ENCODE measurements at places on chromosomes 1 and 21.

GRCh38 chr1:26677306-26678115 is 18.3 kb upstream of the ARID1A start:
- DNase-seq: peak; percentile 32

DNA sequence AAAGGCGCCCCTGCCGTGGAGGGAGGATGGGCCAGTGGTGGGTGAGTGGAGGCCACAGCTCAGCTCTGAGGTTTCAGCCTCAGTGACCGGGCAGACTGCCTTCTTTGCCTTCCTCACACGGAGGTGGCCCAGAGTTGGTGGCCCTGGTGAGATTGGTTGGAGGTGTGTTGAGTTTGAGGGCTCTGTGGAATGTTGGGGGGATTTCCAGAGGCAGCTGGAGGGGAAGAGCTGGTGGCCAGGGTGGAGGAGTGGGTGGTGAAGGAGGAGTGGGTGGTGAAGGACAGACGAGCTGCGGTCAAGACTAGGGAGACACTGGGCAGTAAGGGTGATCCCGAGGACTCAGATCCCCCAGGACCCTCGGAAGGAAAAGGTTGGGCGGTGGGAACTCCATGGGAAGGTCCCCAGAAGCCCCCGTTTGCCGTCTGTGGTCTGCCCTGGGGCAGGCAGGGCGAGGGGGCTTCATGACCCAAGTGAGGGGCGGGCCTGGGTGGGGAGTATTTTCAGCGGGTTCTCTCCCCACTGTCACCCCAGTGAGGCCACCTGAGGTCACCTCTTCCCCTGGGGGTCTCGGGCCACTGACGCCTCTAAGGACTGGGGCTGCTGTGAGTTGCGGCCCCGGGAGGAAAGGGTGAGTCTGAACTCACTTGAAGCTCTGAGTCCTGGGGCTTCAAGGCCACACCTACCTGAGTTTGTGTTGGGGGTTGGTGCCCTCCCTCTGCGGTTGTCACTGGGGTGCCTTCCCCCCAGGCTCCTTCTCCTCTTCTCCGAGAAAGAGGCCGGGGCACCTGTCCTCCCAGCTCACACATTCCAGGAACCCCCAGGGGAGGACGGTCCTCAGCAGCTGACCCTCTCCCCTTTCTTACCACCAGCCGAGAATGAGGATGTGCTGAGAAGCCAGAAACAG is 22.7 kb upstream of the PIK3CD start:
- DNase-seq: no peak

DNA sequence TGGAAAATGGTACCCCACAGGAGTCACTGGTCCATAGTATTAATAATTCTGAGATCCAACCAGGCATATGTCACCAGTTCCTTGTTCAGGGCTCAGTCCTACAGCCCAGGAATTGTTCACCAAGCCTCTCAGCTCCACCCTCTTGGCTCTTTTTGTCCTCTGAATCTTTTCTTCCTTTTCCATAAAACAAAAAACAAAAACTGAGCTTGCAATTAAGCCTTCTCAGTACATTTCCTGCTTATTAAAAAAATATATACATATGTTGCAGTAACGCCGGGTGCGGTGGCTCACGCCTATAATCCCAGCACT is 23.4 kb upstream of the KIF1B start:
- DNase-seq: no peak

- DNase-seq: no peak
Observed at GRCh38 chr1:18635891-18636595, 5.4 kb downstream of the PAX7 start.

GRCh38 chr1:171730052-171730451 is 11.8 kb downstream of the VAMP4 start:
- no peak for DNase-seq

DNA sequence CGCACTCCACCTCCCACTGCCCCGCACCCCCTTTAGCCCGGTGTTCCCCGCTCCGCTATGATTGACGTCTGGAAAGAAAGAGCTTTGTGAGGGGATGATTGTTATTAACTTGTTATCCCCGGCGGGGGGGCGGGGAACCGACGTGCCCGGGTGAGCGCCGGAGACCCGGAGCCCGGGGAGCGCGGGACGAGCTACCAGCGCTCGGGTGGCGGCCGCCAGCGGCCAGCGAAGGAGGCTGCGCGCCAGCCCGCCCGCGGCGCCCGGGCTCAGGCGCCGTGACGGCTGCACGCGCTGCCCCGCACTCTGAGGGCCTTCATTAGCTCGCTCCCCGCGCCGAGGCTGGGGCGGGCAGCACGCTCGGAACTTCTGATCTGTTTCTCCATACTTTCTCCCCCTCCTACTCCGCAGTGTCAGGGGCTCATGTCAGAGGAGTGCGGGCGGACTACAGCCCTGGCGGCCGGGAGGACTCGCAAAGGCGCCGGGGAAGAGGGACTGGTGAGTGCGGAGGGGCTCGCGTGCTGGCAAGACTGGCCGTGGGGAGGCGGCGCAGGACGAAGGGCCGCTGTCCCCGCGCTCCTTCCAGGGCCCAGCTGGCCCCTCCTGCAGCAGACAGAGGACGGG is 2.1 kb downstream of the LHX8 start:
- no peak for DNase-seq

DNA sequence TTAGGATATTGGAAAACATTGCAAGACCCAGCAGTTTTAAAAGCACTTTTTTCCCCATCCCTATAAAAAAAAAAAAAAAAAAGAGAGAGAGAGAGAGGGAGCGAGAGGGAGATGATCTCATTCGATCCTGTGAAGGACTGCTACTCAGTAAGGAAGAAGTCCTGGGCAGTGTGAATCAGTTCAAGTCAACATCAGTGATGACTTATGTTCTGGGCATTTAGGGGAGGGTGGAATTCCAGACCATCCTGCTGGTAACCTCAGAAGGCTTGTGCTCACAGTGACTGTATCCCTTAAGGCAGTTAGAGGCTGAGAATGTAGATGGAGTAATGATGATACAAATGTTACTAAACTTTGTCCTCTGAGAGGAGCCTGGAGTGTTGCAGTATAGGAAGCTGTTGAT is 151.4 kb downstream of the TGFB2 start:
- no peak for DNase-seq

- no peak for DNase-seq
Observed at GRCh38 chr1:213067352-213067751, 16.3 kb downstream of the RPS6KC1 start.

DNA sequence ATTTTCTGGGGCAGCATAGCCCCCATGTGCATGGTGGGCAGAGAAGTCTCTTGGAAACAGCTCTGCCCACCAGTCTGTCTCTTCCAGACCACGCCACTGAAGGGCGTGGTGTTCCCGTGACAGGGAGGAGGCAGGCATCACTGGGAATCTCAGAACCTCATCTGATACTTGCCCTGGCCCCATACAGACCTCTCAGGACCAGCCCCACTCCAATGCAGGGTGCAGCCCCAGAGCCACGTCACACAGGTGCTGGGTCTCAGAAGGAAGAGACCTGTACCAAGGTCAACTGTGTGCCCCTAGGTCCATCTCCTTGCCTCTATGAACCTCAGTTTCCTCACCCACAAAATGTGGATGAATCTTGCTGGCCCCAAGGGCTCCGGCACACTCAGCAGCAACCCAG is 7.3 kb downstream of the RAP1GAP start:
- no peak for DNase-seq

- no peak for DNase-seq
Observed at GRCh38 chr21:42465803-42466127, 30.3 kb downstream of the RSPH1 start.

DNA sequence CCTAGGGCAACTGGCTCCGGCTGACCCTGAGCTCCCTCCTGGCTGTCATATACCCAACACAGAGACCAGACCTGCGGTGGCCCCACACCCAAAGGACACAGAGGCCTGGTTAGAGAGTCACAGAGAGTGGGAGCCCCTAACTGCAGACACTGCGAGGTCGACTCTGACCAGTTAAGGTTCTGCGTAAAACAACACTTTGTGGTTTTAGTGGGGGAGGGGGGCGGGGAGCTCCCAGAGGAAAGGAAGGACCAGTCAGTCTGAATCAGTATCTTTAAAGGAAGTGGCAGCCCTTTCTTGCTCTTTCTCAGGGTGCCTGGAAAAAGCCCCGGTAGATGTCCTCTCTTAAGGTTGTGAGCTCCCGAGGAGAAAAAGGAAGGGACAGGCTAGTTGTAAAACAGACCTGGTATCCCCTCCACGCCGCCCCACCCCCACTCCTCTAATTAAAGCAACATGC is 2.4 kb downstream of the SSBP3 start:
- DNase-seq: no peak

DNA sequence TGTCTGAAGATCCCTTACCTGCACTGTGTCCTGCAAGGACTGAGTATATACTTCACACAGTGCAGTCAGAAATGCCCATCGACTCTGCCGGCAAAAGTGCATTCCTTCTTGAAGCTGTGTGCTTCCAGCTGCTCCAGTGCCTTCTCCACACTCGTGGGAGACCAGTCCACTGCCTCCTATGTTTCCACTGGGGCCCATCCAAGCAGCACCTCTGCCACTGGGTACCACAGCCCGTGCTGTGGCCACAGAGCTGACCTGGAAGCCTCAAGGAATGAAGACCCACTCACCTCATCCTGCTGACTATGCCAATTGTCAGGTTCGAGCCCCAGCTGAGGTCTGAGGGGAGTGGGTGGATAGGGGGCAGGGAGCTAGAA is 108.1 kb downstream of the GDAP2 start:
- no peak for DNase-seq

DNA sequence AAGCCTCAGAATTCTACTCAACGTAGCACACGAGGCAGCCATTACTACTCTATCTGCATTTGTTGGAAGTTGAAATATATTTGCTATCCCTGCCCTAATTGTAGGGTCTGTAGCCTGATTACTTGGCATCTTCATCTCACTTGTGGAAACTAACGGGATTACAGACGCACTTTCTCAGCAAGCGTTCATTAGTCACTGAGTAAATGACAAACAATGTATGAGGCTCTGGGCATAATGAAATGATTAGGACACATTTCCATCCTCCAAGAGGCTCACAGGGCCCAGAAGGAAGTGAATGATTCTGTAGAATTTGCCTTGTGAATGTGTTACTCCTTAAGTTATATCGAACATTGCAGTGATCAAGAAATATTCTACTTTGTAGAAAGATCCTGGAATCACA is 78.1 kb downstream of the KIF26B start:
- DNase-seq: no peak

DNA sequence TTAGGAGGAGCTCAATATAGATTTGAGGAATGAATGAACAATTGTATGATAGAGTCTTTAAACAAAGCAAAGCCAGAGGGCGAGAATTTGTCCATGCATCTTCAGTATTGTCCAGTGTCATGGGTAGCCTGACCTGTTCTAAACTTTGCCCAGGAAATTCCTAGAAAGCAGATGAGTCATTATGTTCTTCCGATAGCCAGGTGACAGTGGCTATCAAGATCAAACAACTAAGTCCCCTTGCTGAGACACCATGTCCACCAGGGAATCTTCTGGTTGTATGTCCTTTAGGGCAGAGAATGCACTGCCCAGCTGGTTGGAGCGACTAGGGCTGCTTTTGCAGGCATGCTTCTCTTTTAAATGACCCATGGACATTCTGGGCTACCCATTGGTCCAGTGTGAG is 1.8 kb upstream of the SLC26A9 start:
- no peak for DNase-seq

GRCh38 chr1:193060938-193061337 is 1.5 kb downstream of the RO60 start:
- DNase-seq: no peak

- no peak for DNase-seq
Observed at GRCh38 chr1:85394130-85394529, 70.8 kb downstream of the DDAH1 start.

DNA sequence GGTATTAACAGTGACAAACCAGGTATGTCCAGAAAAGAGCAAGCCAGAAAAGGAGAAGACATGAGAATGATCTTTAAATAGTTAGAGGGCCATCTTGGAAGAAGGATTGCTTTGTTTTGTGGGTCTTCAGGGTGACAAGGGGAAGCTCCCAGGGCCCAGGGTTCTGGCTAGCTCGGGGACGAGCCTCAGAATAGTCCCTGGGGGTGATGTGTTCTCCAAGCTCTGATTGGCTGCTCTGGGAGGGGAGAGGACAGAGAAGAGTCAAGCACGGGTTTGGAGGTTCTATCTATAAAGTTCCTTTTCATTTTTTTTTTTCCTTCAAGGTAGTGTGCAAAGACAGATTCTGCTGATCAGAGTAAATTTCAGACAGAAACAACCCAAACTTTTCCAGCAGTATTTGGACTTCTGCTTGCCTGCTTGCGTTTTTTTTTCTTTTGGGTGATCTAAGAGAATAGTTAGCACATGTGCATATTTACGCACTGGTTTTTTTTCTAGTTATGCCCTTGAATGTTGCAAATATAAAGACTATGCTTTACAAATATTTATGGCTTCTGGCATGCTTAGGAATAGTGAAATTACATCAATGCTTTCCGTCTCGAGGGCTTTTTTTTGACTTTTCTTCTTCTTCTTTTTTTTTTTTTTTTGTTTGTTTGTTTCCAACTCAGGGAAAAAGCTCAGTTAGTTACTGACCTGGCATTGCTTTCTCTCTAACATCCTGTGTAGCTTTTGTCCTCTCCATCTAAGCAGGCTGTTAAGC is 59.7 kb downstream of the ROR1 start:
- DNase-seq: no peak

- no peak for DNase-seq
Observed at GRCh38 chr1:183051546-183051945, 28.3 kb downstream of the LAMC1 start.

DNA sequence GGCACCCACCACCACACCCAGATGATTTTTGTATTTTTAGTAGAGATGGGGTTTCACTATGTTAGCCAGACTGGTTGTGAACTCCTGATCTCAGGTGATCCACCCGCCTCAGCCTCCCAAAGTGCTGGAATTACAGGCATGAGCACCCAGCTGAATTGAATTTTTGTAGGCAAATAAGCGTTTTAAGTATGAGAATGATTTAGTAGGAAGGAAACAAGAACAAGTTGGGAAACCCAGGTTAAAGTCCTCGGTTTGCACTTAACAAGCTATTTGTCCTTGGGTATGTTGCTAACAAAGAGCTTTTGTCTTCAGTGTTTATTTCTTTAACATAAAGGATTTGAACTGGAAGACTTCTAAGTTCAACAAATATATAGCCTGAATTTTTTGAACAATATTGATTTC is 23.9 kb downstream of the BTF3L4 start:
- DNase-seq: no peak

- peak; percentile 13 for DNase-seq
Observed at GRCh38 chr1:219812491-219813203, 115.7 kb downstream of the SLC30A10 start.

- no peak for DNase-seq
Observed at GRCh38 chr1:27863538-27863915, 8.8 kb upstream of the THEMIS2 start.

DNA sequence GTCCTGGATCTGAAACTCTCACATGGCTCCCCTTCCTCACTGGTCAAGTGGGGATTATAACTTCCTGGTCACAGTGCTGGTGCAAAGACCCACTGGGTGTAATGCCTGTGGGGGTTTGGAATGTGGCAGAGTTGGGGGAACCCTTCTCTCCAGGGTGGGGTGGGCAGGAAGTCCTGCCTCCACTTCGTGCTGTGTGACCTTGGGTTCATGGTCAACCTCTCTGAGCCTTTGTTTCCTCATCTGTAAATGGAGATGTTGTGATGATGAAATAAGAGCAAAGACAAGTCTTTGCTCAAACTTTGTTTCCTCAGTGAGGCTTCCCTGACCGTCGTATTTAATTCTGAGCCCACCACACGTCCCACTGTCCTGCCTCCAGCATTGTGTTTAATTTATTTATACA is 564.7 kb downstream of the PTPRU start:
- no peak for DNase-seq

Measured in GM12892 (cell line).